ENCODE measurements at places on chromosomes 11 and 22.

DNA sequence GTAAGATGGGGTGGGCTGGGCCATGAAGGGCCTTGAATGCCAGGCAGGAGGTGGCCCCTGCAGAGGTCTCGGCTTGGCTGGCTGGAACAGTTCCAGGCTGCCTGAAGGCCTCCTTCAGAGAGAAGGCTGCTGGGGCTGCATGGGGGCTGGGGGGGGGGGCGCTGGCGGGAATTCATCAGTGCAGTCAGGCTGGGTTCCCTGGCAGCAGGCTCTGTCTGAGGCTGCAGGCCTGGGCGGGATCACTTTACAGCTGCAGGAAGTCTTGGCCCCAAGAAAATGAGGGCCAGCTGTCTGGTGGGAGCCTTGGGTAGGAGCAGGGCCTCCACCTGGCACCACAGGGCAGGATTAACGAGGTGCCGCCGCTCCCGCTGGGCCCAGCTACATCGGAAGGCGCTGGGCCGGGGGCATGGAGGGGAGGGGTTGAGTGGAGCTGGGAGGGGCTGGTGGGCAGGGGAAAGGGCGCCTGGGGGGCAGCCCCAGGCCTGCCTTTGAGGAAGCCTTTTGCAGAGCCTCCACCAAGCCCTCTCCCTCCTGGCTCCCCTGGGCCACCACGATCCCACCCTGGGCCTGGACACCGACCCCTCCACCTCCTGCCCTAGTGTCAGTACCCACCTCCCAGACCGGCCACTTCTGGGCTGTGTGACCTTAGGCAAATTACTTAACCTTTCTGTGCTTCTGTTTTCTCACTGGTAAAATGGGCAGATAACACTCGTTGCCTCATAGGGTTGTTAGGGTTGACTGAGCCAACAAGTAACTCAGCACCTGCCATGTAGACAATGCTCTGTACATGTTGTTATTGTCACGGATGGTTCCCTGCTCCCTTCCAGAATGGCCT lies 31.0 kb upstream of the HMOX1 start:
- DNase-seq: no peak

GRCh38 chr22:24592851-24593558 lies at the start of gene LRRC75B:
TSS of gene LRRC75B (minus strand) at chr22:24593073. CDS start at chr22:24593039, 34 bp downstream.
- DNase-seq: no peak

DNA sequence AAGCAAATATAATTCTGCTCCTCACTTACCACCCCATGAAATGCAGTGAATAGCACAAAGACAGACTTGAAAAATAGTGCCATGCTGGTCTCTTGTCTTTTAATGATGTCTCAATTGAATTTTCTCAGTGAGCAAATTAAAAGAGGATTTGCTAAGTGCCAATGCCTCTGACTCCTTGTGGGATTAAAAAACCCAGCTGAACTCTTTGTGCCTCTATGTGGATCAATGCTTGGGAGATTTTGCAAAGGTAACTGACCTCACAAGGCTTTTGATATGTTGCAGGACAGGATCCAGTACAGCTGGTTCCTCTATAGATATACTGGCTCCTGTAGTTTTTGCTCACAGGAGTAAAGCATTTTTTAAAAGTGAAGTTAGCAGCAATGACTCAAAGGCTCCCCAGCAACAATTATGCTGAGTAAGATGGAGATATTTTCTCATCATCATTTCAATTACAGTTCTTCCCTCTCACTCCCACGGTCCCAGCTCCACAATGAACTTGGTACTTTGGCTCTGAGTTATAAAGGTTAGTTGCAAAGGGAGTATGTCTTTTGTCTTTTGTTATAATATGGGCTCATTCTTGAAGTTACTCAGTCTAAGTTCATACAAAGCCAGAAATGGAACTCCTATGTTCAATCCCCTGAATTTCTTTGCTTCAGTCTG lies 471.5 kb downstream of the LRRC4C start:
- no peak for DNase-seq

GRCh38 chr11:3009481-3009880 lies 17.4 kb upstream of the NAP1L4 start:
- DNase-seq: no peak

- no peak for DNase-seq
Observed at GRCh38 chr11:64410404-64410734, 51.4 kb downstream of the RPS6KA4 start.

- DNase-seq: no peak
Observed at GRCh38 chr11:26021017-26021416, 310.9 kb upstream of the ANO3 start.

Data from stimulated activated CD4-positive, alpha-beta T cell treated with anti-CD3 and anti-CD28 coated beads, TNF-alpha, amount 100 ng/mL, for 1 hour (primary cell).